ENCODE measurements at places on chromosomes 5 and 9.

DNA sequence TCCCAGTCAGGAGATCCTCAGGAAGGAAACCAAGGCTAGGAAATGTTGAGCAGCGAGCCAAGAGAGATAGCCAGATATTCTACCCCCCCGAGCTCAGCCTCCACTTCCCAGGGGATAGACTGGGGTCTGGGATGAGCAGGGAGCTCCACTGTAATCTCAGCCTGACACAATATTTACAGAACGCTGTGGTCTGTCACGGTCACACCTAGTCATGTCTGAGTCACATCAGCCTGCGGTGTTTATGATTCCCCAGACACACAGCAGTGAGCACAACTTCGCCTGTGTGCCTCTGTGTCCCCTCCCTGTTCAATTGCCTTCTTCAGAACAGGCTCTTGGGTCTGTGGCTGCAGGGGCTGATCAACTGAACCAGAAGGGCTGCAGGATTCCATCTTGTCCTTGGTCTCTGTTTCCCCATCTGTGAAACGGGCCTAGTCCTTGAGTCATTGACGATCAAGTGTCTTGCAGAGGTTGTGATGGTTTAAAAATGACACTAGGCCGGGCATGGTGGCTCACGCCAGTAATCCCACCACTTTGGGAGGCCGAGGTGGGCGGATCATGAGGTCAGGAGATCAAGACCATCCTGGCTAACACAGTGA lies 8.6 kb upstream of the PRRX2 start:
- DNase-seq, result peak; percentile 74

GRCh38 chr5:43396762-43397304 lies 15.4 kb downstream of the CCL28 start:
- peak; percentile 76 for DNase-seq

DNA sequence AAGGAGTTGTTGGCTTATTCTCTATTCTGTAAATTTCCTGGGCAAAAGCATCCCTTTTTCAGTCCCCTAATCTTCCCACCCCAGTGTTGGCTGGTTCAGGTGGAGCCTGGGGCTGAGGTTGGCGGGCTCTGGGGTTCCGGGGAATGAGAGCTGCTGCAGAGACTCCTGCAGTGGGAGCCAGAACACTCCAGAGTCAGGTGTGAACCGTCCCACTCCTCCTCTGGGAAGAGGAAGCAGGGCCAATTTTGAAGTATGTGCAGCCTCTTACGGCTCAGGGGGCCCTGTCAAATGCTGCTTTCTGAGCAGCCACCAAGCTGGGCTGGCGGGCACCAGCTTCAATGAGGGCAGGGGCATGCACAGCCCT lies 42.8 kb downstream of the JADE2 start:
- DNase-seq, result no peak

- peak; percentile 1 for DNase-seq
Observed at GRCh38 chr5:106174903-106175302, 1495.8 kb downstream of the EFNA5 start.

DNA sequence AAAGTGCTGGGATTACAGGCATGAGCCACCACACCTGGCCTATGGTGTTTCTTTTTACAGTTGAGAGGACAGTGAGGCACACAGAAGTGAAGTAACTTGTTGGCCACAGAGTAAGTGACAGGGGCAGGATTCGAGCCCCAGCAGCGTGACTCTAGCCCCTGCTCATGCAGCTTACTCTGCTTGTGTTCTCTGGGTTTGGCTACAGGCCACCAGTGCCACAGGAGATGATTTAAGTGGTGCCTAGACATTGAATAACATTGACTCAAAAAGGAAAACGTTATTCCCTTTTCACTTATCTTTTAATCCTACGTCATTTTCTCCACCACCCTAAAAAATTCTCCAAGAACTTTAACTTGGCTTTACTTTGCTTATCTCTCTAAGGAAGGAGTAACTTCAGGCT lies 61.4 kb downstream of the SNX24 start:
- DNase-seq, result peak; percentile 72

DNA sequence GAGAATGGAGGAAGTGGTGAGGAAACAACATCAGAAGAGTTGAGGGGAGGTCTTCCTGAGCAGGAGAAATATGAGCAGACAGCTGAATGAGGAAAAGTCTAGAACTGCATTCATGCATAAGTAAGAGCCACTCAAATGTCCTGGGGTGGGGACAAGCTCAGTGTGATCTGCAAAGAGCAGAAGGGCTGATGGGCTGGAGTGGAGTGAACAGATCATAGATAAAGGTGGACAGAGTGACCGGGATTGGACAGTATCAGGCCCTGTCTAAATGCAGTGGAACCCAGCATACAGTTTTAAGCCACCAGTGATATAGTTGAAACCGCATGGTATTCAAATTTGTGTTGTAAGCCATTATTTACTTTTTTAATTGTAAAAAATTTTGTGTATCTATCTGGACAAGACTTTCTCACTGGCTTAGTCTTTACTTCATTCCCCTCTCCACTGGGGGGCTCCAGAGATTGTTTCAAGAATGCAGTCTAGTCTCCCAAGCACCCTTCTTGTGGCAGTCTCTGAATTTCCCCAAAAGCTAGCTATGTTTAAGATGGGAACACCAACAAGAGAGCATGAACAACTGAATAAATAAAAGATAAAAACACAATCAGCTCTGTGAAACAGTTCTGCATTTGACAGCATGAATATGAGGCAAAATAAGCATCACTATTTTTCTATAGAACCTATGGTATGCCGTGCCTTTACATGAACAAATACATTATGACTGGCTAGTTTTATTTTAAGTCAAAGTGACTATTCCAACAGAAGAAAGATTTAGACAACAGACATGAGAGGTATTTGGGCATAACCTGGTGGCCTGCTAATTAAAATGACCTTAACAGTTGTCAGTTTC lies 10.7 kb upstream of the STK32A start:
- DNase-seq, result peak; percentile 40

- DNase-seq, result no peak
Observed at GRCh38 chr5:113192541-113192940, 215.9 kb downstream of the DCP2 start.

GRCh38 chr5:104400941-104401340 lies 838.4 kb upstream of the NUDT12 start:
- DNase-seq, result no peak

DNA sequence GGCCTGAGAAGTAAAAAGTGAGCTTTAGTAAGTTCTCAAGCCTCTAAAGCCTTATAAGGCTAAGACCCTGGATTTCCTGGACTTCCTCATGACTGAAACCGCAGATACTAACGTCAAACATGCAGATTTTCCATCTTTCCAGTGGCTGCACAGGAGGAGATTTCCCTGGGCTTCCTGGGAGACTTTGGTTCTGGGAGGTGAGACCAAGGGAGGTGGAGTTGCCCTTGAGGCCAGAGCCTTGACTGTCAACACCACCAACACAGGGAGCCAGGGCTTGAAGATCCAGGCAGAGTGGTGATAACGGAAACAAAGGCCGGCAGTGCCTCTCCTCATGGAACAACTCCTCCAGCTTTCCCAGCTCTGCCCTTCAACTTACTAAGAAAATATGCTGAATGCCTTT lies 144.7 kb upstream of the LRRTM2 start:
- no peak for DNase-seq

DNA sequence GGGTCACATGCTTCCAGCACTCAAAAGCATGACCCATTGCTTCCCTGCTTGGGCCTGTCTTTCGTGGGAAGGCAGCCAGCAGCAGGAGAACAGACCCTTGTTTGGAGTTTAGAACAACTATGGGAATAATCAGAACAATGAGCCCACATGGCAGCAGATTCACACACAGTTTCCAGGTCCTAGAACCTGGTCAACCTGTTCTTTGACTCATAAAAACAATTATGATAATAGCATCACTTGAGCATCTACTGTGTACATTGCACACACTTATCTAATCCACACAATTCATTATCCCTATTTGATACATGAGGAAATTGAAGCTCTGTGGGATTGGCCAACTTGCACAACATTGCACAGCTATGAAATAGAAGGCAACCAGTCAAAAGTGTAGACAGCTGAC lies 41.7 kb downstream of the KLF4 start:
- no peak for DNase-seq

DNA sequence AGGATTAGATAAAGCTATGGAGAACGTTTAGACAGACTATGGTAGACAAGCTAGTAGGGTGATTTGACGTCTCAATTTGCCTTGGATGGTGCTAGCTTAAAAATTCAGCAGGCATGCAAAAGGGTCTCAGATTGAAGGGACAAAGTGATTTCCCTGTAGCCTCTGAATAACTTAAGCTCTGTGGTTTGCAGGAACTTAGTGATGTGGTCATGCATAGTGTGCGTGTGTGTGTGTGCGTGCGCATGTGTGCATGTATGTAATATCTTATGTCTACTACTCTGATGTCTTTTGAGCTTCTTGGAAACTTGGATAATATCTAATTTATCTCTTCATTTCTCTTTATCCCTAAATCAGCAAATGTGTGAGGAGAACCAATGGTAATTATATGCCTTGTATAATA lies 183.6 kb upstream of the TNC start:
- no peak for DNase-seq

- DNase-seq, result no peak
Observed at GRCh38 chr5:61623401-61624069, 291.5 kb downstream of the ZSWIM6 start.

- DNase-seq, result peak; percentile 77
Observed at GRCh38 chr5:39420482-39421145, 4.2 kb downstream of the DAB2 start.

DNA sequence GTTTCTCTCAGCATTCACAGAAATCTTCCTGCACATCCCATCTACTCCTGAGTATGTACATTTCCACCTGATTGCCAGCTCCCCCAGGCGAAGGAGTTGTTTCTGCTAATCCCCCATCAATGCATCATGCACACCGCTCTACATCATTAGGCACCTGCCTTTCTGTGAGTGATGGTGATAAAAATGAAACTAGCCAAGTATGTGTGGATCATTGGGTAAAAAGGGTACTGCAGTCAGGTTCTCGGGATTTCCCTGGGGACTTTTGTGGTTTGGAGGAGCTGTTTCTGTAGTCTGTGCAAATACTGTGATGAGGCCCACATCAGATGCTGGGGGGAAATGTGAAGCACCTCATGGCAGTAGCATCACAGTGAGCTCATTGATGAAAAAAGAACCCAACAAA lies 30.4 kb downstream of the CAMK4 start:
- peak; percentile 69 for DNase-seq

DNA sequence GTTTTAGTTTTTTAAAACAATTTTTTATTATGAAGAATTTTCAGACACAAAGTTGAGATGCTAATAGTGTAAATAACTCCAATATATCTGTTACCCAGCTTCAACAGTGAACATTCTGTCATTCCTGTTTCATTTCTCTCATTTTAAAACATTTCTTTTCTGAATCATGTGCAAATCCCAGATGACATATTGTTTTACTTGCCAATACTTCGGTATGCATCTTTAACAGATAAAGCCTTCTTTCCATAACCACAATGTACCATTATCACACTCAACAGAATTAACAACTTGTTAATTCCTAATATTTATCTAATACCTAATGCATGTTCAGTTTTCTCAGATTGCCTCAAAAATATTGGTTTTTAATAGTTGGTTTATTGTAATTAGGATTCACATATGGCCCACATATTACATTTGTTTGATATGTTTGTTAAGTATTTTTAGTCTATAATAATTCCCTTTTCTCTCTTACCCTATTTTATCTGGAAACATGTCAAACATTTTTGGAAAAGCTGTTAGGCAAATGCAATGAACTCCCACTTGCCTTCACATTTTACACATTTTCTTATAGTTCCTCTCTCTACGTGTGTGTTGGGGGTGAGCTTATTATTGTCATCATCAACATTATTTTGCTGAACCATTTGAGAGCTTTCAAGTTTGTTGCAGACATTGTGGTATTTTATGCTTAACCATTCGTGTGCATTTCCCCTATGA lies 58.7 kb upstream of the ANKRD55 start:
- DNase-seq, result no peak

GRCh38 chr9:130731355-130731754 lies 37.8 kb downstream of the EXOSC2 start:
- no peak for DNase-seq

- DNase-seq, result peak; percentile 41
Observed at GRCh38 chr9:34984049-34984448, 5.5 kb upstream of the DNAJB5 start.

- DNase-seq, result no peak
Observed at GRCh38 chr5:79171635-79172245, 60.1 kb downstream of the BHMT start.

GRCh38 chr9:134693641-134694367 lies 52.2 kb downstream of the COL5A1 start:
- DNase-seq, result no peak

- no peak for DNase-seq
Observed at GRCh38 chr9:137952976-137953666, 75.5 kb downstream of the CACNA1B start.

DNA sequence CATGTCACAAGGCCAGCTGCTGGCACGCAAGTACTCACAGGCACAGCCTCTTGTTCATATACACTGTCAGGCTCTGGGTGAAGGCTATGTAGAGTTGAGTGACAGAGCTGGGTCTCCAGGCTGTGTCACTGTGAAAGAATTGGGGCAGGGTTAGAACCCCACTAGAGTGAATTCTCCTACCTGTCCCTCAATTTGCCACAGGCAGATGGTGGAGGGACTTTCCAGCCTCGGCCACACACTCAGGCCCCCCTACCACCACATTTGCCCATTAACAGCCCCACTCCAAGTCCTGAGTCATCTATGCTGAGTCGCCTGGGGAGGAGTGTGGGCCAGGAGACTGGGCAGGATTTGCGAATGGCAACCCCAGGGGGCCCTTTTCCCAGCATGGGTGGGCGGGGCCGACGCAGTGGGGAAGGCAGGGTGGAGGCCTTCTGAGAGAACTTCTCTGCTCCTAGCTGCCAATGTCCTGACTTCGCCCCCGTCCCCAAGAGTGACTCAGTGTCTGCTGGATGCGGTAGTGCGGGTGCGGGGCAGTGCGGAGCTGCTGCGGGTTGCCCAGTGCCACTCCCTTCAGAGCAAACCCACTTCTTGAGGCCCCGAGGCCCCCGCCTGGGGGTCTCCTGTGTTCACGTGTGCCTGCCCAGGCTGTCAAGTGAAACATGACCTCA lies 50.3 kb upstream of the PSD2 start:
- DNase-seq, result peak; percentile 85

GRCh38 chr9:120886490-120886967 lies 9.5 kb upstream of the PHF19 start:
- peak; percentile 90 for DNase-seq

GRCh38 chr5:29758986-29759421 lies 1434.5 kb upstream of the CDH6 start:
- no peak for DNase-seq

- peak; percentile 35 for DNase-seq
Observed at GRCh38 chr9:69877852-69878514, 57.4 kb downstream of the CFAP95 start.

All from RPMI7951 (cell line).